PC-3 (cell line): ENCODE measurements at places on chromosomes 12 and 14. TPM values are rescaled to one million over a fixed set of nuclear protein-coding genes. Genes with fewer than 3 reads are reported as not detected.

DNA sequence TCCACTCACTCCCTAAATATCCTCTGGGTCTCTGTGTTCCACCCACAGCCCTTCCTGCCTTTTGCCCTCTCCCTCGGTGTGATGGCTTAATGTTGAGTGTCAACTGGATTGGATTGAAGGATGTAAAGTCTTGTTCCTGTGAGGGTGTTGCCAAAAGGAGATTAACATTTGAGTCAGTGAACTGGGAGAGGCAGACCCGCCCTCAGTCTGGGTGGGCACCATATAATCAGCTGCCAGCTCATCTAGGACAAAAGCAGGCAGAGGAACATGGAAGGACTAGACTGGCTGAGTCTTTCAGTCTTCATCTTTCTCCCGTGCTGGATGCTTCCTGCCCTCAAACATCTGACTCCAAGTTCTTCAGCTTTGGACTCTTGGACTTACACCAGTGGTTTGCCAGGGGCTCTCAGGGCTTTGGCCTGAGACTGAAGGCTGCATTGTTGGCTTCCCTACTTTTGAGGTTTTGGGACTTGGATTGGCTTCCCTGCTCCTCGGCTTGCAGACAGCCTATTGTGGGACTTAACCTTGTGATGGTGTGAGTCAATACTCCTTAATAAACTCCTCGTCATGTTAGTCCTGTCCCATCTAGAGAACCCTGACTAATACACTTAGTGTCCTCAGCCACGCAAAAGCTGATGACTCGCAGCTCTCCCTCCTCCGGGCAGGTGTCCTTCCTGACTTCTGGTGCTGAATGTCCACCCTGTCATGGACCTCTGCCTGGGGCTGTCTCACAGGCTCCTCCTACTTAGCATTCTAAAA lies 5.9 kb downstream of the DGLUCY start:
- H3K27me3 ChIP-seq, result no peaks in the 10 kb centered on the region
- H3K4me3 ChIP-seq, result no peak overlapping the region
- peaks cover 21% of the 10 kb centered on the region for H3K4me1 ChIP-seq
- DNase-seq, result peak; percentile 84
- peak overlapping the region; percentile 69 for H3K27ac ChIP-seq

DNA sequence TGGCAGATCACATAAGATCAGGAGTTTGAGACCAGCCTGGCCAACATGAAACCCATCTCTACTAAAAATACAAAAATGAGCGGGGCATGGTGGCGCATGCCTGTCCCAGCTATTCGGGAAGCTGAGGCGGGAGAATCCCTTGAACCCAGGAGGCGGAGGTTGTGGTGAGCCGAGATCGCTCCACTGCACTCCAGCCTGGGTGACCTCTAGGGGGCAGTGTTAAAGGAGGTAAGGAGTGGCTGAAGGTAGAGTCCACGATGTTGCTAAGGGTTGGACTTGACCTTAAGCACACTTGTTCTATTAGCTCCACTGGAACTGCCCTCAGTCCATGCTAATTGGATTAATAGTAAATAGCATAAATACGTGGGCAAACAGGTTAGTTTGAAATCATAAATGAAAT lies 62.4 kb upstream of the PSMC1 start:
- H3K36me3 ChIP-seq, result no peaks in the 10 kb centered on the region
- no peak overlapping the region for H3K4me3 ChIP-seq
- no peak overlapping the region for H3K27ac ChIP-seq
- no peaks in the 10 kb centered on the region for H3K27me3 ChIP-seq

- no peak overlapping the region for H3K27ac ChIP-seq
- H3K36me3 ChIP-seq, result no peaks in the 10 kb centered on the region
- H3K4me1 ChIP-seq, result peaks cover 26% of the 10 kb centered on the region
- H3K27me3 ChIP-seq, result no peaks in the 10 kb centered on the region
Measured at GRCh38 chr12:123119808-123120207, 31.1 kb downstream of the PITPNM2 start.

DNA sequence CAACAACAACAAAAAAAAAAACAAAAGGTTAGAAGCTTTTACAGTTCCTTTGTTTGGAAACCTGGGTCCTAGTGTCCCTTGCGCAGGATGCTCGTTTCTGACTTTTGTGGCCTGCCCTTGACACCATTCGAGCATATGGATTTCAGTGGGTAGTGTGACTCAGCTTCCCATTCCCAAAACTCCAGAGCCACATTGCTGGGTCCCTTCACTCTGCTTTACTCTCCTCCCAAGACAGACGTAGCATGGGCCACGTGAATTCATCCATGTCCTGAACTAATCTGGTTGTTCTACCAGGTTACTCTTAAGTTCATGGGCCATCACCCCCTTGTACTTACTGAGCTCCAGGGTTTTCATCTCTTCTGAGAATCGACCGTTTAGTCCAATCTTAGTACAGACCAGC lies 68.0 kb upstream of the MAX start:
- H3K27ac ChIP-seq, result peak overlapping the region; percentile 56
- DNase-seq, result no peak
- no peaks in the 10 kb centered on the region for H3K36me3 ChIP-seq
- H3K4me3 ChIP-seq, result peak overlapping the region; percentile 65

DNA sequence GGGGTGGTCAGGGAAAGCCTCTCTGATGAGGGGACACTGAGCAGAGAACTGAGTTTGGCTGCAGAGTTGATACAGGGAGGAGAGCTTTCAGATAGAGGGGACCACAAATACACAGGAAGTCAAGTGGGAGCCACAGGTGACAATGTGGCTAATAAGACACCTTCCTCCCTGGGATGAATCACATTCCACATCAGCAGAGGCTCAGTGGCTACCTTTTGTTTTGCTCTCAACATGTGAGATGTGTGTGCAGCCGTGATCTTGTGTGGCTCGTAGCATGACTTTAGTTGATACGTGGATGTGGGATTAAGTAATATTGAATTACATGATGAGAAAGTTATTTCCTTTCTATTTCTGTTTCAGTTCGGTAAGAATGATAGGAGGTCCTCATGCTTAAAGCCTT lies 7.5 kb downstream of the CRADD start:
- no peaks in the 10 kb centered on the region for H3K27me3 ChIP-seq
- H3K4me1 ChIP-seq, result 0 out of 2 replicates have a peak, but pooled peaks cover 4% of the 10 kb centered on the region
- no peak overlapping the region for H3K4me3 ChIP-seq
- DNase-seq, result no peak
- H3K27ac ChIP-seq, result no peak overlapping the region
- no peaks in the 10 kb centered on the region for H3K36me3 ChIP-seq

DNA sequence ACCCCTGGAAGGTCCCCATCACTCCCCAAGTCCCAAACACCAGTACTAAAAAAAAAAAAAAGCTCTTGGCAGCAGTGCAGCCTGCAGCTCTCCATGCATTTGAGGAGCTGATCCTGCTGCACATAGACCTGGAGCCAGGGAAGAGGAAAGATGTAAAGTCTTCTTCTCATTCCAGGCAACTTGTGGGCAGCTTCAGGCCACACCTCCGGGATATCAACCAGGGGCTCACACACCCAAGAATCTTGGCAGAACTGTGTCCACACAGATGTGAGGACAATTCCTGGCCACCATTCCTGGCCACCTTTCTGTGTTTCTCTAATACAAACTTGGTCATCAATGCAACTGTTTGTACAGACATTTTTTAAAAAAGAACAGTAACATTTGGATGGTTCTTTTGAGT lies 72.7 kb downstream of the TMEM132C start:
- no peaks in the 10 kb centered on the region for H3K4me1 ChIP-seq
- no peak for DNase-seq
- H3K4me3 ChIP-seq, result no peak overlapping the region
- no peak overlapping the region for H3K27ac ChIP-seq
- H3K27me3 ChIP-seq, result peaks cover 29% of the 10 kb centered on the region
- H3K36me3 ChIP-seq, result no peaks in the 10 kb centered on the region

DNA sequence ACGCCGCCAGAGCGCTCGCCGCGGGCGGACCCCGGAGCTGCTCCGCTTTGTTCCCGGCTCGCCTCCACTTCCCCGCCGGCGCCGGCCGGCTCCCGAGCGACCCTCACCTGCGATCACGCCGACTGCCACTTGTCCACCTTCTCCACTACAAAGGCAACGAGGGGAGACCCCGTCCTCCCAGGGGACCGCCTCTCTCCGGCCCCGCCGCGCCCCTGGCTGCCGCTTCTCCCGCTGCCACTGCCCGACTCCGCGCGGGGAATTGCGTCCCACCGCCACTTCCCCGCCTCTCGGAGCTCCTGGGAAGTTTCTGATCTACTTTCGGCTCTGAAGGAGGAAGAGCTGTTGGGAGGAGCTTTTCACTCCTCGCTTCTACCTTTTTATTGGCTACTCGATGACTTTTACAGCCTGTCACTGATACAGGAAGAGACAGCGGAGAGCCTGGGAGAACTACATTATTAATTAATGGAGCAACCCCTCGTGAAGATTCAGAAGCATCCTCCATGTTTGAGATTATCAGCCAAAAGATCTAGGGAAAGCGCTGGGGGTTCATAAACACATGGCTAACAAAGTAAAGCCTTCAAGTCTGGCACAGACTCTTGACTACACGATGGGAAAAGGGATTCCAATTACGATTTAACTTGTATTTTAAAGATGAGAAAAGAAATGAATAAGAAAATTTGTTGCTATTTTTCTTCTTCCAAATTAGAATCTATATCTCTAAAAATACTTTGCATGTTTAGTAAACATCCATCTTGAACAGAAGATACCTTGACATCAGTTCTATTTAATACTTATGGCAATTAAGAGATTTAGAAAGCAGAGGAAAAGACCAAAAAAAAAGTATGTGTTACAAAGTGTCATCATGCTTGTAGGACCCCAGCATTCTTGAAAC lies at the start of gene BAZ1A:
TSS of gene BAZ1A (minus strand) at position 330 of the 892 bp plus-strand sequence. CDS start 756 bp downstream, outside the sequence.
- DNase-seq, result peak; percentile 93
- peak within 1 kb of the TSS; percentile 71 for H3K4me3 ChIP-seq
- H3K27me3 ChIP-seq, result no peaks in the 10 kb centered on the region
- H3K36me3 ChIP-seq, result peaks cover 11% of the 10 kb centered on the region; the same call in 1 of the 2 replicates

DNA sequence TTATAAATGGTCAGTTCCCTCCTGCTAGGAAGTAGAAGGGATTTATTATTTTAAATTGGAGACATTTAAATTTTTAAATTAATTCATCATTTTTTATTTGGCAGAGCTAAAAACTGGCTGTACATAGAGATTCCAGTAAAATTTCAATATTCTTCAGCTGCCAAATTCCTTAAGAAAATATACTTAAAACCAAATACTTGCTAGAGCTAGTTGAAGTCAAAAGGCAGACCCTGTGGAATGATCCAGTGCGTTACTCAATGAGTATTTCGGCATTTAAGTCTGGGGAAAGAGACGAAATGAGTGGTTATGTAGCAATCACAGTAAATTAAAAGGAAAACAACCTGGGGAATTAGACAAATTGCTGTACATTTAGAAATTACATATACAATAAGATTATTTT lies 1104.7 kb downstream of the SLC6A15 start:
- peaks cover 19% of the 10 kb centered on the region for H3K4me1 ChIP-seq
- H3K27ac ChIP-seq, result no peak overlapping the region
- no peak overlapping the region for H3K4me3 ChIP-seq
- H3K36me3 ChIP-seq, result no peaks in the 10 kb centered on the region
- no peaks in the 10 kb centered on the region for H3K27me3 ChIP-seq

DNA sequence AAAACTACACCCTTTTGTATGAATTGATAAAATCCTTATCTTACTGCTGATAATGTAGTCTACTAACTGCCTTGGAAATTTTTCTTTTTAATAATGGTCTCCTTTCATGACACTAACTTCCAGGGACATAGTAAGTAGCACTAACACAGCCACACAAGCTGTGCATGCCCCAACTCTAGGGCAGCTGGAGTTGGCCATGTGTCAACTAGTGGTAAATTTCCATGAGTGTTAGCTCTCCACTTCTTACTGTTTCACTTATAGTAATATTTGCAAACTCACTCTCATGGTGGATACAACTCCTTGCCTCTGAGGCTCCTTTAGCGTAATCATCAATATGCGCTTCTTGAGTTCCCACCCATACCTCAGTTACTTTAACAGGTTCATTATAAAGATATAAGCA lies 38.0 kb downstream of the LGR5 start:
- no peaks in the 10 kb centered on the region for H3K4me1 ChIP-seq
- H3K36me3 ChIP-seq, result no peaks in the 10 kb centered on the region
- H3K27me3 ChIP-seq, result peaks cover 5% of the 10 kb centered on the region; the same call in 1 of the 2 replicates
- DNase-seq, result no peak

DNA sequence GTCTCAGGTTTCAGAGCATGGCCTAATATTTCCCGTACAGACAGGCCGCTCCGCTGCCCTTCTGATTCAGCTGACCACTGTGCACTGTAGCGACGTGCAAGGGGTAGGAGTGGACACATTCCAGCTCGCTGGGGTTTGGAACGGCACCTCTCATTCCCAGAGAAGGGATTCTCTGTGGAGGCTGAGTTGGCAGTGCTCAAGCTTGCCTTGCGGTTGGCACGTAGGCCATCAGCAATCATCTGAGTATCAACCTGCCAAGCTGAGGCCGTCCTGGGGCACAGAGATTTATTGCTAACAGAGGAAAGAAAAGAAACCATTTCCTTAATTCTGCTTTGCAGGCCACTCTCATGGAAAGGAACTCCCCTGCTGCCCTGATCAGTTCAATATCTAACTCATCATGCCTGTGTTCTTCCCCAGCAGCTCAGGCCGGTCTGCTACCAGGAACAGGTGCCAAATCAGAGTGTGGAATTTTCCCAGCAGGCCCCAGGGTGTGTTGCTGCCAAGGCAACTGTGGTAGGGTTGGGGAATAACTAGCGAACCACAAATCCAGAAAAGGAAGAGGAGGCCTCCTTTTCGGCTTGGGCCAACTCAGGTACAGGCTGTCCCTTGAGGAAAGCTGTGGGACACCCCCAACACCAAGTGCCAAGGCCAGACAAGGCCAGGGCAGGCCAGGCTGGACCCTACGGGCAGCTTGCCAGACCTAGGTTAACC lies 92.5 kb downstream of the SSPN start:
- H3K4me3 ChIP-seq, result no peak overlapping the region
- no peak overlapping the region for H3K27ac ChIP-seq
- H3K4me1 ChIP-seq, result peaks cover 6% of the 10 kb centered on the region
- H3K27me3 ChIP-seq, result no peaks in the 10 kb centered on the region
- no peak for DNase-seq
- no peaks in the 10 kb centered on the region for H3K36me3 ChIP-seq

- H3K27me3 ChIP-seq, result no peaks in the 10 kb centered on the region
- no peaks in the 10 kb centered on the region for H3K36me3 ChIP-seq
- no peaks in the 10 kb centered on the region for H3K4me1 ChIP-seq
Measured at GRCh38 chr12:115648463-115648862, 629.0 kb downstream of the MED13L start.

GRCh38 chr12:15278816-15279658 lies 43.3 kb upstream of the PTPRO start:
- H3K27me3 ChIP-seq, result no peaks in the 10 kb centered on the region
- peak overlapping the region; percentile 29; the same call in 1 of the 2 replicates for H3K4me3 ChIP-seq
- peak; percentile 88 for DNase-seq
- H3K4me1 ChIP-seq, result peaks cover 43% of the 10 kb centered on the region
- peak overlapping the region; percentile 98 for H3K27ac ChIP-seq

GRCh38 chr14:44384093-44384492 lies 123.0 kb downstream of the FSCB start:
- no peak overlapping the region for H3K27ac ChIP-seq
- no peak for DNase-seq
- H3K36me3 ChIP-seq, result no peaks in the 10 kb centered on the region
- no peaks in the 10 kb centered on the region for H3K4me1 ChIP-seq

The FOXG1 gene
- total RNA-seq, result not detected in 2 replicates

The PRIMA1 gene
- total RNA-seq, result 0.04 TPM in 1 of 2 replicates, not detected in the other

The HCAR2 gene
- 0.17 TPM in 1 of 2 replicates, not detected in the other for total RNA-seq

The ST8SIA1 gene
- not detected in 2 replicates for total RNA-seq

The FZD10 gene
- not detected in 2 replicates for total RNA-seq

The REC8 gene
- 1.9 and 5.7 TPM in 2 replicates for total RNA-seq

The BCL7A gene
- total RNA-seq, result 31.6 and 32.5 TPM in 2 replicates

The NAA30 gene
- total RNA-seq, result 23.2 and 31.2 TPM in 2 replicates

The NUP107 gene
- 89.3 and 106 TPM in 2 replicates for total RNA-seq

The SLC41A2 gene
- 16.3 and 20.4 TPM in 2 replicates for total RNA-seq

The AHNAK2 gene
- total RNA-seq, result 25.0 and 31.1 TPM in 2 replicates

The C14orf132 gene
- 0.06 TPM in 1 of 2 replicates, not detected in the other for total RNA-seq

The GYS2 gene
- total RNA-seq, result not detected in 2 replicates

The CHGA gene
- not detected in 2 replicates for total RNA-seq
